Spleen (tissue), 13 donors: ENCODE measurements at places on chromosomes 1 and 21. TPM values are rescaled to one million over a fixed set of nuclear protein-coding genes. Genes with fewer than 3 reads are reported as not detected.

The C1orf53 gene
- not detected for total RNA-seq

The COL11A1 gene
- 0.13 TPM for total RNA-seq

The PTPN7 gene
- total RNA-seq = 41.1 TPM

The CAPN9 gene
- not detected for total RNA-seq

- DNase-seq = no peak
- no peak overlapping the region for H3K27ac ChIP-seq
- H3K4me3 ChIP-seq = no peak overlapping the region
- H3K36me3 ChIP-seq = no peaks in the 10 kb centered on the region
- peaks cover 32% of the 10 kb centered on the region for H3K4me1 ChIP-seq
- no peaks in the 10 kb centered on the region for H3K27me3 ChIP-seq
These were observed 33.6 kb upstream of the THEM4 start for GRCh38 chr1:151942882-151943281.

GRCh38 chr1:223547316-223548114, 118.0 kb downstream of the CAPN8 start:
- H3K4me3 ChIP-seq = no peak overlapping the region
- peaks cover 4% of the 10 kb centered on the region for H3K4me1 ChIP-seq
- H3K27me3 ChIP-seq = no peaks in the 10 kb centered on the region
- DNase-seq = no peak

DNA sequence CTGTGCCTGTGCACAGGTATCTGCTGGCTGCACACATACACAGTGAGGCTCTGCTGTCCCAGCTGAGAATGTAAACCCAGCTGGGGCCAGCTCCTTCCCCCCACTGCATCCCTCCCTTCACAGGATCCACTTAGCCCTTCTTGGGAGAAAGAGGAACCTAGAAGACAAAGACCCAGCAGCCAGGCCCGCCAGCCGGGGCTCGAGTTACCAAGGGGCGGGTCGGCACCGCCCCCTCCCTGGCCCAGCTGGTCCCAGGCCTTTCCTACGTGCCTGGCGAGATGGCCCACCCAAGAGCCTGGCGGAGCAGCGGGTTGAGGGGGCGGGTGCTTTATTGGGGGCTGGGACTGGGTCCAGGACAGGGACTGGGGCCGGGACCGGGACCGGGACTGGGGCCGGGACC, 2.1 kb downstream of the SH3BGRL3 start:
- H3K27ac ChIP-seq = peak overlapping the region; percentile 96
- peak; percentile 80 for DNase-seq
- peaks cover 14% of the 10 kb centered on the region for H3K36me3 ChIP-seq
- no peaks in the 10 kb centered on the region for H3K27me3 ChIP-seq
- peaks cover 97% of the 10 kb centered on the region for H3K4me1 ChIP-seq

DNA sequence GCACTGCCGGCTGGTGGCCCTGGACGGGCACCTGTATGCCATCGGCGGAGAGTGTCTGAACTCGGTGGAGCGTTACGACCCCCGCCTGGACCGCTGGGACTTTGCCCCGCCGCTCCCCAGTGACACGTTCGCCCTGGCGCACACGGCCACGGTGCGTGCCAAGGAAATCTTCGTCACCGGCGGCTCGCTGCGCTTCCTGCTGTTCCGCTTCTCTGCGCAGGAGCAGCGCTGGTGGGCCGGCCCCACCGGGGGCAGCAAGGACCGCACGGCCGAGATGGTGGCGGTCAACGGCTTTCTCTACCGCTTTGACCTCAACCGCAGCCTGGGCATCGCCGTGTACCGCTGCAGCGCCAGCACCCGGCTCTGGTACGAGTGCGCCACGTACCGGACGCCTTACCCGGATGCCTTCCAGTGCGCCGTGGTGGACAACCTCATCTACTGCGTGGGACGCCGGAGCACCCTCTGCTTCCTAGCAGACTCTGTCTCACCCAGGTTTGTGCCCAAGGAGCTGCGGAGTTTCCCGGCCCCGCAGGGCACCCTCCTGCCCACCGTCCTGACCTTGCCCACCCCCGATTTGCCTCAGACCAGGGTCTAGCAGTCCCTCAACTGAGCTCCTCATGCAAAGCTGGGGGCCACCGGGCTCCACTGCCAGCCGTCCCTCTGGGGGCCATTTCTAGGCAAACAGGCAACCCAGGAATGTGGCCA, 2.1 kb downstream of the KLHDC7A start:
- no peak overlapping the region for H3K27ac ChIP-seq
- no peaks in the 10 kb centered on the region for H3K36me3 ChIP-seq
- H3K4me3 ChIP-seq = no peak overlapping the region
- H3K27me3 ChIP-seq = no peaks in the 10 kb centered on the region
- peak; percentile 68 for DNase-seq

DNA sequence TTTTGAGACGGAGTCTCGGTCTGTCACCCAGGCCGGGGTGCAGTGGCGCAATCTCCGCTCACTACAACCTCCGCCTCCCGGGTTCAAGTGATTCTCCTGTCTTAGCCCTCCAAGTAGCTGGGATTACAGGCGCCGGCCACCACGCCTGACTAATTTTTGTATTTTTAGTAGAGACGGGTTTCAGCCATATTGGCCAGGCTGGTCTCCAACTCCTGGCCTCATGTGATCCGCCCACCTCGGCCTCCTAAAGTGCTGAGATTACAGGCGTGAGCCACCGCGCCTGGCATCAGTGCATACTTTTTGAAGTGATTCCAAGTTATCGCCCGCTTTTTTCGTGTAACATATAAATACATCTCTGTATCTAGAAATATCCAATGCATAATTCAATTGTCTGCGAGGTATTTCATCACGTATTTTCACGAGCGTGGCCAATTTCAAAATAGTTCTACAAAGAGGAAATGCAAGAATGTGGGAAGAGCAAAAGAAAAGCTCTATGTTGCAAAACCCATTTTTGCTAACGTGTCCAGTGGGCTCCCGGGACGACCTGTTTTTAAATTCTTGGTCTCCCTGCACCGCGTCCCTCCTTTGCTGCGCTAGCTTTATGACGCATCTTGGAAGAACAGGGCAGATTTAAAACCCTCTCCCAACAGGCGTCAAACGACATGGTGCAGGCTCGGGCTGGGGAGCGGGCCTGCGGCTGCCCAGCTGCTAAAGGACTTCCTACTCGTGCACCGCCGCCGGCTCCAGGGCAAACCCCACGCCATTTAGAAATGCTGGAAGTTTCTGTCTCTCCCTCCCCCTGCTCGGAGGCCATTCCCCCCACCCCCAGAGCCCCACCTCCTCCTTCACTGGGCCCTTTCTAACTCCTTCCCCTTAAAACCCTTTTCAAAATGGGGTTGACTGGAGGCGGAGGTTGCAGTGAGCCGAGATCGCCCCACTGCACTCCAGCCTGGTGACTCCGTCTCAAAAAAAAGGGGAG, 923 bp upstream of the IFNGR2 start:
- H3K4me3 ChIP-seq = peak overlapping the region; percentile 78
- H3K27me3 ChIP-seq = no peaks in the 10 kb centered on the region
- H3K27ac ChIP-seq = peak overlapping the region; percentile 97
- H3K4me1 ChIP-seq = peaks cover 71% of the 10 kb centered on the region

- H3K27ac ChIP-seq = peak overlapping the region; percentile 91
- H3K27me3 ChIP-seq = no peaks in the 10 kb centered on the region
- H3K4me1 ChIP-seq = peaks cover 72% of the 10 kb centered on the region
These were observed 611 bp upstream of the PIK3C2B start for GRCh38 chr1:204495078-204495753.

GRCh38 chr1:221801773-221802516, 60.1 kb upstream of the DUSP10 start:
- no peaks in the 10 kb centered on the region for H3K4me1 ChIP-seq
- no peaks in the 10 kb centered on the region for H3K36me3 ChIP-seq
- H3K27ac ChIP-seq = no peak overlapping the region
- no peak overlapping the region for H3K4me3 ChIP-seq

DNA sequence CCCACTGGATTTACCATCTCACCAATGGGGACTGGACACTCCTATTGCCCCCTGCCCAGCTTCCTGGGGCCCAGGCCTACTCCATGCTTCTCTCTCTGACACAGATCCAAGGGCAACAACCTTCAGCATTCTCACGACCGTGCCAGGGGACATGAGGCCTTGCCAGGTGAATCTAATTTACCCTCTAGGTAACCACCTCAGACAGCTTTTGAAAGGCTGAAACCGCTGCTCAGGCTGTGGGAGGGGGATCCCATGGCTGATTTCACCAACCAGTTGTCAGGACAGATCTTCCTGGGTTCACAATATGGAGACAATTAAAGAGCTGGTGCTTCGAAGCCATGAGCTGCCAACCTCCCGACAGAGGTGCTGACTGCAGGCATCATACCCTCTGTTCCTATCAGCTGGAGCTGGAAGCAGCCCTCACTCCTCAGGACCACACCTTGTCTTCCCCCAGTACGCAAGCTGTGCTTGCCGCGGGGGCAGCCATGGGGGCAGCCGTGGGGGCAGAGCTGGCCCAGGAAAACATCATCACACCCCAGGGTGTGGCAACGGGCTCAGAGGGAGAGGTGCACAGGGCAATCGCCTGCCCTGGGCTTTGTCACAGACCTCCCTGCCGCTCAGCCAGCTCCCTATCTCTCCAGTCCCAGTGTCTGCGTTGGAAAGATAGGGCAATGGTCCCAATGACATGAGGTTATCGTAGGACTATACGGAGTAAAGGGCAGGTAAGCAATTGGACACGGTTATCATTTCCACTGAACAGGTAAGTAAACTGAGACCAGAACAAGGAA, 120.2 kb downstream of the DMRTB1 start:
- H3K4me1 ChIP-seq = no peaks in the 10 kb centered on the region
- DNase-seq = peak; percentile 67
- H3K27ac ChIP-seq = no peak overlapping the region

GRCh38 chr1:109392037-109392787, 5.5 kb downstream of the SORT1 start:
- H3K27me3 ChIP-seq = peaks cover 32% of the 10 kb centered on the region
- H3K27ac ChIP-seq = peak overlapping the region; percentile 81
- H3K4me1 ChIP-seq = peaks cover 87% of the 10 kb centered on the region
- peak overlapping the region; percentile 42 for H3K4me3 ChIP-seq
- H3K36me3 ChIP-seq = no peaks in the 10 kb centered on the region
- DNase-seq = no peak

GRCh38 chr1:168112673-168113305, 23.9 kb downstream of the GPR161 start:
- DNase-seq = no peak
- no peaks in the 10 kb centered on the region for H3K36me3 ChIP-seq
- H3K27ac ChIP-seq = peak overlapping the region; percentile 4
- no peaks in the 10 kb centered on the region for H3K4me1 ChIP-seq
- H3K27me3 ChIP-seq = no peaks in the 10 kb centered on the region

GRCh38 chr1:223136086-223136485, 7.0 kb downstream of the TLR5 start:
- no peaks in the 10 kb centered on the region for H3K36me3 ChIP-seq
- H3K4me1 ChIP-seq = peaks cover 58% of the 10 kb centered on the region
- no peak overlapping the region for H3K4me3 ChIP-seq
- DNase-seq = no peak
- no peak overlapping the region for H3K27ac ChIP-seq

DNA sequence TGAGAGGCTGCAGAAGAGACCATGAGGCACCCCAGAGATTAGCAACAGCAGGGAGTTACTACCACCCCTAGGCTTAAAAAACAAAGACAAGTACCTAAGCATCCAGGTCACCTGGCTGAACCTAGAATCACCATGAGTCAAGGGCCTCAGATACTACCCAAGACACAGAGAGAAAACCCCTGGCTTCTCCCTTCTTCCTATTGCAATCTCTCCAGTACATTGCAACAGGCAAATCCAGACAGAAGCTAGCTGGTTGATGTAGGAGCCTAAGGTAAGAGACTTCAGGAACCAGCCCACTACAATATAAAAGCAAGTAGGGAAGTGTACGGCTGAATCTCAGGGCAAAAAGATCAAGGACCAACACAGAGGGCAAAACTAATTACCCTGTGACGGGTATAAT, 367.2 kb downstream of the PLPP3 start:
- no peaks in the 10 kb centered on the region for H3K36me3 ChIP-seq
- no peak overlapping the region for H3K27ac ChIP-seq
- H3K4me1 ChIP-seq = no peaks in the 10 kb centered on the region
- H3K4me3 ChIP-seq = no peak overlapping the region
- H3K27me3 ChIP-seq = no peaks in the 10 kb centered on the region

DNA sequence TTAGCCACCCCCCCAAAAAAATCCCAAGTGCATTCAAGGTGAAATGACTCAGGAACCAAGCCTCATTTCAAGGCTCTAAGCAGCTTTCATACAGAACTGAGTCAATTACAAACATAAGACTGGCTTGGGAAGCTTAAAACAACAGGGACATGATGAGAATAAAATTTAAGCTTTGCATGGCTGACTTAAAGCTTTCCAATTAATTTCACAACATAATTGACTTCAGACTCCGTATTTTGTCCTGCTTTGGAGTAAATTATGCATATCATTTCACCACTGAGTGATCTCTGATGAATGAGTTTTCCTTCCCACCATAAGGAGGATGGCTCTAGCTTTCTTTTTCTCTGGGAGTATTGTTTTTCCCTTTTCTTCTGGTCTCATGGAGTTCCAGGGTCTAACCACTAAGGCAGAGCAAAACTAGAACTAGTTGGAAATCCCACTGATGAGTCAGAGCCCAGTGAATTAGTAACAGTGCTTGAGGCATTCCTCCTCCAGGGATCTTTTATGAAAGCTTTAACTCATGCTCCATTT, 72.8 kb downstream of the XCL2 start:
- peak overlapping the region; percentile 76 for H3K27ac ChIP-seq
- DNase-seq = no peak
- H3K27me3 ChIP-seq = no peaks in the 10 kb centered on the region
- H3K4me3 ChIP-seq = no peak overlapping the region
- H3K36me3 ChIP-seq = no peaks in the 10 kb centered on the region
- H3K4me1 ChIP-seq = peaks cover 53% of the 10 kb centered on the region

DNA sequence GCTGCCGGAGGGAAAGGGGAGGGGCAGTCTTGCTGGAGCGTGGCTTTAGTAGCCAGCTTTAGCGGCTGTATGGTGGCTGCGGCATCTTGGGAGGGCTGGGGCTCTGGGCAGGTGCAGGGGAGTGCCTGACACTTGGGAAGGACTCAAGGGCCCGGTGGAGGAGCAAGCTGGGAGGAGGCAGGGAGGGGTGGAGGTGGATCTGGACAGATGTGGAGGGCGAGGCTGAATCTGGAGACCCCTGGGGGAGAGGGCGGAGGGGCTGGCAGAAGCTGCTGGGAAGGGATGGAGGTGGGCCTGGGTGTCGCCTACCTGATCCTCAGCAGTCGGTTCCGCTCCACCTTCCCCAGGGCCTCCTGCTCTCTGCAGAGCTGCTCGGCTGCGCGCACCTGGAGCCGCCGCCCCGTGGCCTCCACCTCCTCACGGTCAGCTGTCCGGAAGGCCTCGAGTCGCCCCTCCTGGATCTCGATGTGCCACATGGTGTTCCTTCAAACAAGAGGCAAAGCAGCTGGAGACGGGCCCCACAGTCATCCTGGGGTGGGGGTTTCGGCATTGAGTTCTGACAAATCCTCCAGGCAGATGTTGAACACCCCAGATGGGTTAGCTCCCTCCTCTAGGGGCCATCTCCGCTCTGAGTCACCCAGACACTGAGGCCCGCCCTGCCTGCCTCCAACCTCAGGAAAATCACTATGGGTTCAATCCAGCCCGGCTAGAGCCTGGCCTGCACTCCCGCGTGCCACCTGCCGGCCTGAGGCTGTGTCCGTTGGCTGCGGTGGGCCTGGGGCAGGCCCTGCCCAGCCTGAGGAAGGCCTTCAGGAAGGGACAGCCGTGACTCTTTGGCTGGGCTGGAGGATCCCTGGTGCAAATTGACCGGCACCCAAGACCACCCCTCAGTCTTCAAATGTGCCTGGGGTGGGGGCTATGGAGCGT, 29.6 kb downstream of the CFAP74 start:
- H3K4me1 ChIP-seq = no peaks in the 10 kb centered on the region
- no peak overlapping the region for H3K27ac ChIP-seq
- H3K27me3 ChIP-seq = peaks cover 38% of the 10 kb centered on the region
- no peaks in the 10 kb centered on the region for H3K36me3 ChIP-seq

- no peak for DNase-seq
- no peak overlapping the region for H3K4me3 ChIP-seq
- H3K36me3 ChIP-seq = no peaks in the 10 kb centered on the region
- no peaks in the 10 kb centered on the region for H3K27me3 ChIP-seq
- no peaks in the 10 kb centered on the region for H3K4me1 ChIP-seq
These were observed 390.7 kb downstream of the NPHP4 start for GRCh38 chr1:5601516-5601915.
